KG1 (cell line): ENCODE measurements at places on chromosomes 12 and 14.

DNA sequence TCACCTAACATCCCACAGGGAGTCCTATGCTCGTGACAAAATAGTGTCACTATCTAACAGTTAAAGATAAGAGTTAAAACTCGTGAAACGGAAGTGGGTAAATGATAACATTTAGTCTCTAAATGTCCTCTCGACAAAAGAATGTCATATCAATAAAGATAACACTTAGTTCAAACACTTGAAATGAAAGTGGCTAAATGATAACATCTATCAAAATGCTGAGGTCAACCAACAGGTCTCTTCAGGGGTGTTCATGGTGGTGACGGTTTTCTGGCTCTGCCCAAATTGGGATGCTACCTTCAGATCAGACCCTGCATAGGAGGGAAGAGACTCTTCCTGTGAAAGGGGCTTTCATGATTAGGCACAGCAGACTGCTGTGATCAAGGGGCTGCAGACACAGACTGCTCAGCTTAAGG, 22.1 kb downstream of the IL26 start:
- no peak for DNase-seq

- peak; percentile 23 for DNase-seq
Measured at GRCh38 chr14:68337279-68337678, 455.6 kb downstream of the ZFP36L1 start.

GRCh38 chr12:52248541-52249461, 15.8 kb downstream of the KRT7 start:
- no peak for DNase-seq

DNA sequence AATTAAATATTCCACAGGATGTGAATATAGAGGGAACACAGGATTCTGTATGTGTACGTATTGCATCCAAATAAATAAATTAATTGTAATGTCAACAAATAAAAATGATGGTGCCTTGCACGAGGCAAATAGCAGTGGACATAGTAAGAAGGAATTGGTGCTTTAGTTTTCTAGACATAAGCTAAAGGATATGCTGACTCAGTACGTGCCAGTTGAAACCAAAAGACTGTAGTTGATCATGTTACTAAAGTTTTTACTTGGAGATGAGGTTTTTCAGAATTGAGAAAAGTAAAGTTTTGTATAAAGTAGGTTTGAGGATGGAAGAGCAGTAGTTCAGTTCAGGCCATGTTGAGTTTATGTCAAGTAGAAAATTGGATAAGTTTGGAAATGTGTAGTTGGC, 807.2 kb downstream of the SLC16A7 start:
- DNase-seq: no peak

DNA sequence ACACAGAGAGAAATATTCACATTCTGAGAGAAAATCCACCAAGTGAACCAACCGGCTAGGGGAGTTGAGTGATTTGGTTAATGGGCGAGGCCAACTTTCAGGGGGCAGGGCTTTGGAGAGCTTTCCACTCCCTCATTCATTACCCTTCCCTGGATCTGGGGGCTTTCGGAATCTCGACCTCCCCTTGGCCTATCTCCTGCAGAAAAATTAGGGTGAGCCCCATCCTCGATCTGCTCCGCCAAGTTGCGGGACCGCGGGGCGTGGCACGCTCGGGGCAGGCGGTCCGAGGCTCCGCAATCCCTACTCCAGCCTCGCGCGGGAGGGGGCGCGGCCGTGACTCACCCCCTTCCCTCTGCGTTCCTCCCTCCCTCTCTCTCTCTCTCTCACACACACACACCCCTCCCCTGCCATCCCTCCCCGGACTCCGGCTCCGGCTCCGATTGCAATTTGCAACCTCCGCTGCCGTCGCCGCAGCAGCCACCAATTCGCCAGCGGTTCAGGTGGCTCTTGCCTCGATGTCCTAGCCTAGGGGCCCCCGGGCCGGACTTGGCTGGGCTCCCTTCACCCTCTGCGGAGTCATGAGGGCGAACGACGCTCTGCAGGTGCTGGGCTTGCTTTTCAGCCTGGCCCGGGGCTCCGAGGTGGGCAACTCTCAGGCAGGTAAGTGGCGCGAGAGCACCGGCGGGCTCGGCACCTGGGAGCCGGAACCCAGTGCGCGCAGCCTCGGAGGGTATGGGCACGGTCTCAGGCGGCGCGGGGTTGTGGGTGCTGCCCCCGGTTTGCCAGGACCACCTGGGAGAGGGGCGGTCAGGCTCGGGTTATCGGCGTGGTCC, at the start of gene ERBB3:
Gene ERBB3 (plus strand): TSS at position 443 of the 833 bp plus-strand sequence. CDS start 136 bp downstream, at position 579.
- no peak for DNase-seq

- no peak for DNase-seq
Measured at GRCh38 chr12:120283318-120283717, 8.4 kb downstream of the RNU4-2 start.

DNA sequence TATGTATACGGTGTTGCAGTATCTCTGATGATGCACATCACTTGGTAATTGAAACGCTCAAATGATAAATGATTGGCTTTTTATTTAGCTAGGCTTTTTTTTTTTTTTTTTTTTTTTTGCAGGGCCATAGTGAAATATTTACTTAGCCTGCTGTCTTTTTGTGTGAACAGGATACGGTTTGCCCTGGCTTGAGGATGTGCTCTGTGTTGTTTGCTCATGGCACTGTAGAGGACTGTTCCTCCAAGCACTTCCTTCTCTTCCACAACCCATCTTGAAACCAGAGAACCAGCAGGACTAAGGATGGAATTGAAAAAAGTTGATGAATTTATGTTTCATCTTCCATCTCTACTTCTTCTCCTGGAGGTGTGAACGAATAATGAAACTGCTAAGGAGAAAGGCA, 15.5 kb upstream of the SSPN start:
- no peak for DNase-seq
